ENCODE measurements at places on chromosomes 13 and 19.

GRCh38 chr19:678791-679388 lies 2.7 kb downstream of the FSTL3 start:
- peaks cover 9% of the 10 kb centered on the region for H3K36me3 ChIP-seq
- peaks cover 73% of the 10 kb centered on the region for H3K4me1 ChIP-seq
- peak overlapping the region; percentile 99 for H3K27ac ChIP-seq
- ATAC-seq, result no peak
- H3K4me3 ChIP-seq, result no peak overlapping the region
- peaks cover 29% of the 10 kb centered on the region for H3K27me3 ChIP-seq

DNA sequence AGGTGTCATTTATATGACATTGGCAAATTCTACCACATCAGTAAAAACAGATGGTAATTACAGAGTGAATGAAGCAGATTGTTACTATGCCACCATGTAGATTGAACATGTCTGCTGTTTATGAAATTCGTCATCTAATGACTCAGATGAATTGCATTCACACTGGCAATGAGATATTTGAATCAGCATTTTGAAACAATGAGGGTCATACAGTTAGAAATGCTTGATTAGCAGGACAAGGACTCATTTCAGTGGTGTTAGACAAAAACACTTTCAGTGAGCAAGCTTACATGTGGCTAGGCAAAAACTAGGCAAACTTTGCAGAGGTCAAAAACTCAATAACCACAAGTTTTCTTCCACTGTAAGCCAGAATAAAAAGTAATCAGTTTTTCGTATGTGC lies 1165.0 kb downstream of the SLITRK1 start:
- ATAC-seq, result no peak
- H3K4me3 ChIP-seq, result no peak overlapping the region
- no peaks in the 10 kb centered on the region for H3K27me3 ChIP-seq

- ATAC-seq, result no peak
- peaks cover 3% of the 10 kb centered on the region for H3K4me1 ChIP-seq
- H3K27me3 ChIP-seq, result no peaks in the 10 kb centered on the region
These were observed 49.1 kb downstream of the TBC1D4 start for GRCh38 chr13:75432811-75433244.

GRCh38 chr13:109949397-109949796 lies 163.0 kb upstream of the IRS2 start:
- ATAC-seq, result no peak
- no peak overlapping the region for H3K27ac ChIP-seq
- no peaks in the 10 kb centered on the region for H3K27me3 ChIP-seq
- no peaks in the 10 kb centered on the region for H3K36me3 ChIP-seq
- H3K4me3 ChIP-seq, result no peak overlapping the region

DNA sequence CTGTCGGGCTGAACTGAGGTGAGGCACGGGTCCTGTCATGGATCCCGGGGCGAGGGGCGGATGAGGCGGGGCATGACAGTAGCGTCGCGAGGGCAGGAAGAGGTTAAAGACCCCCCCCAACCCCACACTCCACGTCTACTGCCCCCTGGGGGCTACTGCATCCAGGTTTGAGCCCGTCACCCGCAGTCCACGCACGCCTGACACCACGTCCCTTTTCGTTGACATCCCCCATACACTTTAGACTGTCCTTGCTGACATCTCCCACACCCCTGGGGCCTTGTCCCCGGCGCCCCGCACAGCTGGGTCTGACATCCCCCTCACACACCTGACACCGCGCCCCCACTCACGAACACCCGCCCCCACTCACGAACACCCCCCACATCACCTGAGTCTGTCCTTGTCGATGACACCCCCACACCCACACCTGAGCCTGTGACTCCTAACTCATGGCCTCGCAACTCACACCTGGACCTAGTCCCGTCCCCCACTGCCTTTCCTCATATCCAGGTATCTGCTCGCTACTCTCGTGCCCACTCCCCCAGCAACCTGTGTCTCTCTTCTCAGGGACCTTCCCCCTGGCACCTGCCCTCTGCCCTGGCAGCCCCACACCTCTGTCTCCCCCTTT lies 416 bp downstream of the SLC25A42 start:
- ATAC-seq, result no peak
- peaks cover 6% of the 10 kb centered on the region for H3K36me3 ChIP-seq
- peak overlapping the region; percentile 94 for H3K4me3 ChIP-seq
- H3K4me1 ChIP-seq, result peaks cover 57% of the 10 kb centered on the region

DNA sequence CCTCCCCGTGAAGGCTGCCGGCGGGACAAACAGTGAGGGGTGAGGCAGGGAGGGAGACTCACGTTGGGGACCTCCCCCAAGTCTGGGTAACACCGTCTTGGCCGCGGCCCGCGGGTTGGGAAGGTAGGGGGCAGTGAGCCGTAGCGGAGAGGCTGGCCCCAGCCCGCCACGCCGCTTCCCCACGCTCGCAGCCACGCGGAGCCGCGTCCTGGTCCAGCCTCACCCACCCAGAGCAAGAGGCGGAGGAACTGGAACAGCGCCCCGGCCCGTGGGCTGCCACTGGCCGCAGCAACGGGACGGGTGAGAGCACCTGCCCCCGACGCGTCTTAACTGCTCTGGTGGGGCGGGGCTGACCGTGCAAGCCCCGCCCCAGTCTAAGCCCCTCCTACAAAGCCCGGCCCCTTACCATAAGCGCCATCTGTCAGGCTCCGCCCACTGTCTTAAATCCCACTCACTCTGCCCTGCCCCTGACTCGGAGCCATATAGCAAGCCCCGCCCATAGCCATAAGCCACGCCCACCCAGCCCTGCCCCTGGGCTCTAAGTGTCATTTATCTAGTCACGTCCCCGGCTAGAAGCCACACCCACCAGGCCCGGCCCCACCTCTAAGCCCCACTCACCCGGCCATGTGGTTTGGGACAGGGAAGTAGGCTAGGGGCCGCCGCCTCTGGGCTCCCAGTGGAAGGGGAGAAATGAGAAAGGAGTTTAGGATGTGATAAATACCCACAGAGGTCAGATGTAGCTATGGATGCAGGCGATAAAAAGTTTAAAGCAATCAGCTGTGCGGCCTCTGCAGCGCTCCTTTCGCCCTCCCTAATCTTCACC lies 2.1 kb upstream of the CCL25 start:
- H3K27ac ChIP-seq, result no peak overlapping the region
- H3K36me3 ChIP-seq, result no peaks in the 10 kb centered on the region
- H3K27me3 ChIP-seq, result peaks cover 35% of the 10 kb centered on the region
- H3K4me1 ChIP-seq, result peaks cover 11% of the 10 kb centered on the region
- peak; percentile 82 for ATAC-seq

GRCh38 chr19:6721773-6722172 lies 1.3 kb upstream of the C3 start:
- no peak for ATAC-seq
- peaks cover 28% of the 10 kb centered on the region for H3K27me3 ChIP-seq
- peaks cover 5% of the 10 kb centered on the region for H3K4me1 ChIP-seq
- peak overlapping the region; percentile 51 for H3K27ac ChIP-seq
- H3K4me3 ChIP-seq, result no peak overlapping the region

- H3K36me3 ChIP-seq, result no peaks in the 10 kb centered on the region
- H3K27ac ChIP-seq, result peak overlapping the region; percentile 88
- H3K4me3 ChIP-seq, result peak overlapping the region; percentile 33
- H3K27me3 ChIP-seq, result no peaks in the 10 kb centered on the region
These were observed 5.8 kb downstream of the MLLT1 start for GRCh38 chr19:6273701-6274601.

- peaks cover 46% of the 10 kb centered on the region for H3K27me3 ChIP-seq
- no peak overlapping the region for H3K27ac ChIP-seq
- no peak for ATAC-seq
These were observed 7.1 kb downstream of the ARHGAP45 start for GRCh38 chr19:1073956-1074517.

DNA sequence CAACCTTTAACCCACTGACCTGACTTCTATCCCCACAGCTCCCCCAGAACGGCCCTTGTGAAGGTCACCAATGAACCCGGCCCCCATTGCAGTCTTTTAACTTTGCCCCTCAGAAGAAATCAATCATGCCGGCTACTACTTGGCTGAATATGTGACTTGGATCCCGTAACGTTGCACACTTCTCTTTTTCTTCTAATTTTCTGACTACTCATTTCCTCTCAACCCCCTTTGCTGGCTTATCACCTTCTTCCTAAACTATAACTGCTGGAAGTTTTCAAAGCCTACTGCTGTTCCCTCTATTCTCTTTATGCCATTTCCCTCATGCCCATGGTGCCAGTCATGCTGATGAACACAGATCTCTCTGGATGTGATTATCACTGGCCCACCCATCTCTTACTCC lies 367.6 kb downstream of the DNAJC15 start:
- no peaks in the 10 kb centered on the region for H3K27me3 ChIP-seq
- no peaks in the 10 kb centered on the region for H3K36me3 ChIP-seq
- ATAC-seq, result no peak
- no peaks in the 10 kb centered on the region for H3K4me1 ChIP-seq
- no peak overlapping the region for H3K27ac ChIP-seq

DNA sequence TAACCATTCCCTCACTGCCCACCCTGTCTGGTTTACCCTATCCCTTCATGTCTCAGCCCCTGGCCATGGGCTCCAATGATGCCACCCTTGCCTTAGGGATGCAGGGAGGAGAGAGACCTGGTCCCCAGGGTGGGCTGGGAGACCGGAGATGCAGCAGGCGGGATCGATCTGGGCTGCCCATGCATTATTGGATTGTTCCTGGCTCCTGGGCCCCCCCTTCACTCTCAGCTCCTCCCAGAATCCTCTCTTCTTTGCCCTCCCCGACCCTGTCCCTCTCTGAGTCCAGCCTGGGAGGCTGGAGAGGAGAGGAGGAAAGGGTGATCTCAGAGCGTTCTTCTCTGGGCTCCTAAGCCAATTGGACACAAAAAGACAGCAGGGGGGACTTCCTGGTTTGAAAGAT lies 5.8 kb downstream of the KASH5 start:
- H3K36me3 ChIP-seq, result no peaks in the 10 kb centered on the region
- H3K27me3 ChIP-seq, result peaks cover 78% of the 10 kb centered on the region
- H3K4me3 ChIP-seq, result no peak overlapping the region
- H3K4me1 ChIP-seq, result no peaks in the 10 kb centered on the region

GRCh38 chr13:41224113-41225110 lies 30.0 kb upstream of the KBTBD7 start:
- no peak overlapping the region for H3K4me3 ChIP-seq
- ATAC-seq, result no peak
- H3K36me3 ChIP-seq, result no peaks in the 10 kb centered on the region
- H3K27me3 ChIP-seq, result no peaks in the 10 kb centered on the region
- H3K4me1 ChIP-seq, result no peaks in the 10 kb centered on the region

DNA sequence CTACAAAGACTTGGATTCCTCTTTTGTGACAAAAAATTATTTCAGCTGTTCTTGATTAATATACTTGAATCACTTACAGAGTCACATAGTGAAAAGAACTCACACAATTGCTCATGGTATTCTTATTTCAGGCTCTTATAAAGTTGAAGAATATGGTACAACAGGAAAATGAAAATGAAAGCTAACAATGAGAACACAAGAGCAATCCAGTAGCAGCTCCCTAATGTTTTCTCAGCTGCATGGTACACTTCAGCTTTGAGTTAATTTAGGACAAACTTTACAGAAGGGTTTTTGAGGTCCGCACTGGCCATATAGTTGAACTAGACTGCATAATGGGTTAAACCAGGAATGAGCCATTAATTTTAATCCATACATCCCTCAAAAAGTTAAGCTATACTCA lies 1261.8 kb downstream of the SLITRK5 start:
- H3K4me3 ChIP-seq, result no peak overlapping the region
- no peaks in the 10 kb centered on the region for H3K36me3 ChIP-seq
- no peaks in the 10 kb centered on the region for H3K27me3 ChIP-seq
- H3K27ac ChIP-seq, result no peak overlapping the region

DNA sequence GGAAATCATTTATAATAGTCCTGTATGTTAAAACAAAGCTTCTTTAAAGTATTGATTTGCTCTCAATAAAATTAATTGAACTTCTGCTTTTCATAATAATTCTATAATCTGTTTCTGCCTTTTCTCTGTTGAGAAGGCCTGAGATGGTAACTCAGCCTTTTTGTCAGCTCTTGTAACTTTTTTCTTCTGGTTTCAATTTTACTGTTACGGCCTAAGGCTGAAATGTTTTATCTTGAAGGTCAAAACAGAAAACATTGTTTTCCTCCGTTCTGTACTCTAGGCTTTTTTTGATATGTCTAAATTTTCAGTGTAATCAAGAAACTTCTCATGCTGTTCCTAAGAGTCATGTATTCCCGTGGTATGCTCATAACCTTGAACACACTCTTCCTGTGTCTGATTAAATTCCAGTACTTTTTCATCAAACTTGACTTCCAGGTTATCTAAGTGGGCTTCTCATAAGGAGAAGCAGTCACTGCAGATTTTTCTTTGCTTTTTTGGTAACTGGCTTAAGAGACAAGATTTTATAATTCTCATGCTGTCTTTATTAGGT lies 7.6 kb upstream of the NAXD start:
- H3K27me3 ChIP-seq, result peaks cover 5% of the 10 kb centered on the region
- H3K36me3 ChIP-seq, result no peaks in the 10 kb centered on the region

DNA sequence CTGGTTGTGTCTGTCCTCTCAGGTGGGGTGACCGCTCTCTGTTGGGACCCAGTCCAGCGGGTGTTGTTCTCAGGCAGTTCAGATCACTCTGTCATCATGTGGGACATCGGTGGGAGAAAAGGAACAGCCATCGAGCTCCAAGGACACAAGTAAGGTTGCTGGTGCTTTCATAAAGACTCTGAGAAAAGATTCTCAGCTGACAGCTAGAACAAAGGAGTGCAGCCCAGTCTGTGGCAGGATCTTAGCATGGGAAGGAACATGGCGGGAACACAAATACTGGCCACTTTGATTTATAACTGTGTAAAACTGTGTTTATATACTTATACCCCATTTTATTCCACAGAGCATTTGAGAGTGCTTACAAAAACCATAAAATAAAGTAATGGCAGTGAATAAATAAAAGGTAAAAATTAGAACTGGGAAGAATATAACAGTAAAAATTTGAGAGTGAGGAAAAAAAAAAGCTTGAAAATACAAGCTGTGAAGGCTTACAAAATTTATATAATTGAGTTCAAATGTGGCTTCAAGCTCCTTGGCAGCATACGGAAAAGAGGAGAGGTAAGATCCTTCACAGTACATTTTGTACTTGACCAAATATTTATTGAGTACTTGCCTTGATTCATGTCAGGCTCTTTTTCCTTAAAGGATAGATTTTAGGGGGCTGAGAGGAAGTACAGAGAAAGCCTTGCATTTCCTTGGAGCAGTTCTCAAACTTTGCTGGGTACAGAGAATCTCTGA lies 64.8 kb downstream of the DHRS12 start:
- H3K4me1 ChIP-seq, result no peaks in the 10 kb centered on the region
- H3K27me3 ChIP-seq, result no peaks in the 10 kb centered on the region
- no peaks in the 10 kb centered on the region for H3K36me3 ChIP-seq
- no peak overlapping the region for H3K4me3 ChIP-seq

DNA sequence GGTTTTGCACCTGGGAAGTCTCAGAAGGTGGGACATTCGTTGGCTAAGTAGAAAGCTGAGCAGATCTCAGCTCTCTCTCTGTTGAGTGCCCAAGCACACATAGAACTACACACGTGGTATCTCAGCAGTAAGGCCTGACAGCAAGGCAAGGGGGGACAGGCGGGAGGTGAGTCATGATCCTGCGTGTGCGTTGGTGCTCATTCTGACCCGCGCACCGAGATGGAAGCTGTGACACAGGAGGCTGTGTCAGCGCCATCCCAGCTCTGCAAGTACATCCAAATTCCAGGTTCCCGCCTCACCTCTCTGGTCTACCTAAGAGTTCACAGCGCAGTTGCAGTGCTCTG lies 135.7 kb downstream of the USP12 start:
- H3K4me3 ChIP-seq, result no peak overlapping the region
- H3K27me3 ChIP-seq, result no peaks in the 10 kb centered on the region
- H3K4me1 ChIP-seq, result peaks cover 22% of the 10 kb centered on the region
- ATAC-seq, result peak; percentile 3
- H3K27ac ChIP-seq, result peak overlapping the region; percentile 62

GRCh38 chr19:23346696-23347095 lies 48.6 kb downstream of the ZNF91 start:
- no peak for ATAC-seq
- H3K27ac ChIP-seq, result no peak overlapping the region
- no peak overlapping the region for H3K4me3 ChIP-seq
- no peaks in the 10 kb centered on the region for H3K36me3 ChIP-seq
